HFF-Myc (cell line): ENCODE measurements at places on chromosomes 4 and X.

DNA sequence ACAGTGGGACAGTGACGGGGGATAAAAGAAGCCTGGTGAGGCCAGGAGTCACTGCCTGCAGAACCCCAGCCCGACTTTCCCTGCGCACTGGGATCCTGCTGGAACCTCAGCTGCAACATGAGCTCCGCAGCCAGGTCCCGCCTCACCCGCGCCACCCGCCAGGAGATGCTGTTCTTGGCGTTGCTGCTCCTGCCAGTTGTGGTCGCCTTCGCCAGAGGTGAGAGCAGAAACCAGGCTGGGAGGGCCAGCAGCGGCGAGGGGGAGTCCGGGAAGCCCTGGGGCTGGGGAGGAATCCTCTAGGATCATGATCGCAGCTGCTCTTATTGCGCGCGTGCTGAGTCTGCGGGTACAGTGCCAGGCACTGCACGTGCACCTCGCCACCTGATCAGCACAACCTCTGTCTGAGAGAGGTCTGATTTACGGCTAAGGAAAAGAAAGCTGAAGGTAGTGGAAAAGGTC lies at the start of gene PF4V1:
PF4V1 (plus strand) TSS at position 51 of the 459 bp plus-strand sequence; CDS start at position 118, 67 bp downstream.
- DNase-seq, result no peak

- peak; percentile 42 for DNase-seq
Observed at GRCh38 chr4:4555916-4556315, 14.1 kb upstream of the STX18 start.

DNA sequence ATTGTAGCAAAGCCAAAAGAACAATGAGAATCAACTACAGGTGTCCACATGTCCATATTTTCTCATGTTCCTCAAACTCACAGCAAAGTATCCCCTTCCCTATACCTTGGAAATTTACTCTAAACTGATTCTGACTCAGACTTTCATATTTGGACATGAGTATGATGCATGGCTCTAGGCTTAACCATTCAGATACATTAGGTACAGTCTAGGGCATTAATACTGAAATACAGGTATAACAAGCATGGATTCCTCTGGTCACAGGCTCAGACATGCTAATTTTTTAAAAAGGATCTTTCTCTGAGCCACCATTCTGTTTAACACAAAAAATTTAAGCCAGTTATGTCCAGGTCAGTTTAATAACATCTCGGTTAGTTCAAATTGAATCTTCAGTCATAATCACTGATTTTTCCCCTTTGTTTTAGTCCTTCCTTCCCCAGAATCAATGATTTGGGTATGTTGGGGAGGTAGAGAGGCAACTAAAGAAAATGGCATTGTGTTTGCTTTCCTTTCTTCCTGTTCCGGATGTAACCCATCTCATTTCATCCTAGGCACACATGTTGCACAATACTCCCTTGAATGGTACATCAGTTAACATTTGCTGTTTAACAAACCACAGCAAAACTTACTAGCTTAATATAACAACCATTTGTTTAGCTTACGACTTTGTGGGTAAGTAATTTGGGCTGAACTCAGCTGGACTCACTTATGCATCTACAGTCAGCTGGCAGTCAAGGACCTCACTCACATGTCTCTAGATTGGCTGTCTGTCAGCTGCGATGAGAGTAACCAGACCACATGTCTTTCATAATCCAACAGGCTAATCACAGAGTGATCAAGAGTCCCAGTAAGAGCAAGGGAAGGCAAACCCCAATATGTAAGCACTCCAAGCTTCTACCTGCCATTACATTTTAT lies 75.3 kb upstream of the GRIA3 start:
- no peak for DNase-seq

DNA sequence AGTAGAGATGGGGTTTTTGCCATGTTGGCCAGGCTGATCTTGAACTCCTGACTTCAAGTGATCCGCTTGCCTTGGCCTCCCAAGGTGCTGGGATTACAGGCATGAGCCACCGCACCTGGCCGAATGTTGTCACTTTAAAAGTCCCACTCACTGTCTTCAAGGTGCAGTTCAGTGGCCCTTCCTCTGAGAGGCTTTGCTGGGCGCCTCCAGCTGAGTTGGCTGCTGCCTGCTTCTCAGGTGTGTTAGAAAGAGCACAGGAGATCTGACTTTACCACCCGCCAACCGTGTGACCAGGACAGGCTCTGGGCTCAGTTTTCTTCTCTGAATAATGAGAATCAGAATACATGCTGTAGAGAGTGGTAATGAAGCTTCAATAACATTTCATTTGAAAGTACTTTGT lies 207.4 kb downstream of the CEP135 start:
- no peak for DNase-seq

DNA sequence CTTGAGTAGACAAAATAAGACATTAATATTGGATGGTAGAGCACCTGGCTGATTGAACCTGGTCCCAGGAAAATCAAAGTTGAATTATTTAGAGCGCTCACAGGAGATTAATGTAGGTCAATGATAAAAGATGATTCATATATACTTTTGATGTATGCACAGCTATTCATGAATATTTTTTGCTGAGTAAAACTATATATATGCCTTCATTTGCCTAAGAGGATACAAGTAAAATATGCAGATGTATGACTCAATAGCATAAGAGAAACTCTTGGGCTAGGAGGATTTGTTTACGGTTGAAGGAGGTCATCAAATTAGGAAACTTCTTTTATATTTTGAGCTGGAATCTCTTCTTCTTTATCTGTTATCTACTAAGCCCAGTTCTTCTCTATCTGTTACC lies 202.7 kb upstream of the HS3ST1 start:
- DNase-seq, result no peak

DNA sequence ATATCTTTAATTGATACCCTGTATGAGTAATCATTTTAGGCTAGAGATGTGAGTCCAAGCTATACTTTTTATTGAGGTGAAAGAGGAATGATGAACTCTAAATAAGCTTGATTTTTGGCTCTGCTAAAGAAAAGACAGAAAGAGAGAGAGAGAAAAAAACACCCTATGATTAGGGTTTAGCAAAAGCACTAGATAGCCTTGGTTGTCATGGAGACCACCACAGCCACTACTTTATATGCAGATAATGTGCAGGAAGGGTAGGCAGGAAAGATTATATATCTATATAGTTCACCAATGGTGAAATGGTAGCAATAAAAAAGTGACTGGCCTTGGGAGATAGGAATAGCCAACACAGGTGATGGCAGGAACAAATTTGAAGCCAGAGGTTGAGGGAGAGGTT lies 69.9 kb upstream of the CAMK2D start:
- no peak for DNase-seq

GRCh38 chr4:13635286-13635799 lies 7.8 kb upstream of the BOD1L1 start:
- no peak for DNase-seq

GRCh38 chr4:20687864-20688263 lies 12.4 kb upstream of the PACRGL start:
- DNase-seq, result peak; percentile 22

DNA sequence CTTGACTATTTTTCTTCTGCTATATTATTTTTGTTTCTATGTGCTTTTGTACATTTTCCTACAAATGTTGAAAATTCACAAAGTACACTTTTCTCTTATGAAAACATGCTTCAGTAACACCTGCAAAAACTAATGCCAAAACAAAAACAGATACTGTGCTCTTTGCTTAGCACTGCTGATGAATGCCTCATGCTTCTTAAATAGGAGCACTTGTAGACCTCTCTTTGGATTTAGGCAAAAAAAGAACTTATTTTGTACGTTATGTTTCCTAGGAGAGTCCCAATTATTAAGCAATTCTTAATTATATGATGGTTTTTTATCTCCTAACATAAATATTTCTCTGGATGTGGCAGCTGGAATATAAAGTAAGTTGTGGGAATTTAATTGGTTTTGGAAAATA lies 285.0 kb upstream of the ARSJ start:
- no peak for DNase-seq

DNA sequence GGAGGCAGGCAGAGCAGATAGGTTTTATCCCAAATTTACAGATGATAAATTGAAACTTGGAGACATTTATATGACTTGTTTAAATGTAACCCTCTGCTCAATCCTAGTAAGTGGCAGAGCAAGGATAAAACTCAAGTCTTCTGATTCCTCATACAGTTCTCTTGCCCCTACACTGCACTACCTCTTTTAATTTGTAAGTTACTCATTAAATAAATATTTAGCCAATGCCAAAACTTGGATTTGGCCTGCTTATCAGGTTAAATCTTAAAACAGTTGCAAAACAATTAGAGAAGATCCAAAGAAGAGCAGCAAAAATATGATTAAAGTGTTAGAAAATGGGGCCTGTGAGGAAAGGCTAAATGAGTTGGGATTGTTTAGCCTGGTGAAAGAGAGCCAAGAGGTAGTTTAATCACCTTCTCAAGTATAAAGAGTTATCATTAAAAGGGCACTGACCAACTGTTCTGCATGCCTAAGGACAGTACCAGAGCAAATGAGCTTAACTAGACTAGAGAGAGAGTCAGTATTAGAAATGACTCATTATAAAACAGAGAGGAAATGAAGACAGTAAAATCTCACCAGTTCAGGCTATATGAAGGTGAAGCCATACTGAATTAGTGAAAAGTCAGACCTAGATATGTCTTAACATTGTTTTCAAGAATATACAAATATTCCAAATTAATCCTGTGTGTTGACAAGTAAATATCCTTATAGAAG lies 146.3 kb downstream of the GRIA3 start:
- DNase-seq, result no peak

DNA sequence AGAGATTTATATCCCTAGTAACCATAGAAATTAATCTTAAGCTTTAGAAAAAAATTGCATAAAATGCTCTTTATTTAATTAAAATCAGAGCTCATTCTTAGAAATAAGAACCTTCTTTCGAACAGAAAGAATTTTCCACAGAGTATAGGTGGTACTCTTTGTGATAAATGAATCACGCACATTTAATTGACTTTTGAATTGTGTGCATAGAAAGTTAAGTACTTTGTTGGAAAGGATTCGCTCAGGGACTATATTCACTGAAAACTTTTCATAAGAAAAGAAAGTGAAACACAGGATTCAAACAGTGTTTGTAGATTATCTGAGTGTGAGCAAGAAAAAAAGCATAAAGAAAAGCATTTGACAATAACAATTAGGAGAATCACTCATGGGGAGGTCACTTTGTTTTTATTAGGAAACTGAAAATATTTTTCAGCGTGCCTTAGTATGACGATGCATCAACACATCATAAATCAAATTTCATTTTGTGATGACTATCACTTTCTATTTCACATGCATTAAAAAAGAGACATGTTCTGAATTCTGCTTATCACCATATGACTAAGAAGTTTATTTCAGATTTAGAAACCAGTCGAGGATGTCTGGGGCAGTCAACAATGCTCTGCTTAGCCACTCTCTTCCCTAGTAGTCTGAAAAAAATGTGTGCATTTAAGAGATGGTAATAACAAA lies 49.5 kb downstream of the STX18 start:
- DNase-seq, result no peak

GRCh38 chrX:30637874-30638815 lies 15.1 kb upstream of the GK start:
- no peak for DNase-seq

GRCh38 chrX:140713174-140713539 lies 3.6 kb downstream of the LINC00632 start:
- DNase-seq, result no peak

DNA sequence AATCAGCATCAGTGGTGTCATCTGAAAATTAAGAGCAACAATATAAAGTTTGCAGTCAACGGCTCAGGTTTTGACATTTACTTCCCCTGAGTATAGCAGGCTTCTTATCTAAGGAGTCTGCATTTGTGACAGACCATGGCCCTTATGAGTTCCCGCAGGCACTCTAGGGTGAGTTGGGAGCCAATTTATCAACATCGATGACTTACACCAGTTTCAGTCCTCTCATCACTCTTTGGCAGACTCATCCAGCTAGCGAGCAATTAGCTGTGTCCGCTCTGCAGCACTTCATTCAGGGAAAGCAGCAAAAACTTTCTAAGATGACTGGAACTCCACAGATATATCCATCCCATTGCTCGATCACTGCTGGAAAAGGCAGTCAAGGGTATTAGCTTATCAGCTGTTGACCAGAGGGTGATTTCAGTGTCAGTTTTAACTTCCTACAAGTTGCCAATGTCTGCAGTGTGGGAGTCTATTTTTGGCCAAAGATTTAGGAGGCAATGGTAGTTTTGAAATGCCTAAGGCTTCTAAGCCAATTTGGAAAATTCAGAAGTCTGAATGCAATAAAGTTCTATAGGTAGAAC lies 625.1 kb upstream of the TENM3 start:
- DNase-seq, result no peak

- DNase-seq, result no peak
Observed at GRCh38 chr4:52260514-52261210, 209.6 kb downstream of the SPATA18 start.

DNA sequence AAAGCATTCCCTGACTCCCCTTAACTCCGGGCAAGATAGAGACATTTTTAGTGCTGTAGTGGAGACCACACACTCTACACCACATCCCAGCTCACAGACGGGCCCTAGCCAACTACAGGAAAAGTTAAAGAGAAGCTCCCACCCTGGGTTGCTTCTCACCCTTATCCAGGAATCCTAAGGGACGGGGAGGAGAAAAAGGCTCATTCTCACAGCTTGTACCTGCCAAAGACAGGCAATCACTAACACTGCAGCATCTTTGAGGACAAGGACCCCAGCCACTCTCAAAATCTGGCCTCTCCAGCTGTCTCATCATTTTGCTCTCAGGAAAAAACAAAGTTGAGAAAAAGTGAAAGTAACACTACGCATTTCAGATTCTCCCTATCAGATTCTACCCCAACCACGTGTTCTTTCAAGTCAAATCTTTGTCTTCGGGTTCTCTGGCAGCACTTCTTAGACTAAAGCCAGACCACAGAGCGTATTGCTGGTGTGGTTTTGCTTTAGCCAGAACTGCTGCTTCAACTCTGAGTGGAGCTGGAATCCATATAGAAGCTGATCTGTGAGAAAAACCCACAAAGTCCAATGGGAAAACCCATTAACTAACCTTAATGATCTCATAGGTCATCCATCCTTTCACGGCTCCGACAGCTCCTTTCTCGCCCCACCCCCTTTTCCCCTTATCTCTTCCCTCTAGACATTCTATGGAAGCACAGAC lies 605.9 kb upstream of the DIPK2B start:
- DNase-seq, result peak; percentile 65

DNA sequence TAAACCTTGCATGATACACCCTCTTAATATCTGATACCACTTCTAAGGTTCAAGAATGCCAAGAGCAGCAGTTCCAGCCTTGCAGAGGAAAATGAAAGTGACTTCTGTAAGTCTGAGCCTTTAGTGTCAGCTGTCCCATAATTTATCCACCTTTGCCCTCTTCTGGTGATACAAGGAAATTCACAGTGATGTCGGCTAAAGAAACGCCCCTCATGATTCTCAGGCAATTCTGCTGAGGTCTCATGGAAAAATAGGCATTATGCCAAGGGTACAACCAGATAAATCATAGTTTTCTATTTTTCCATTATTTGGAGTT lies 172.2 kb upstream of the CXCL13 start:
- peak; percentile 26 for DNase-seq

DNA sequence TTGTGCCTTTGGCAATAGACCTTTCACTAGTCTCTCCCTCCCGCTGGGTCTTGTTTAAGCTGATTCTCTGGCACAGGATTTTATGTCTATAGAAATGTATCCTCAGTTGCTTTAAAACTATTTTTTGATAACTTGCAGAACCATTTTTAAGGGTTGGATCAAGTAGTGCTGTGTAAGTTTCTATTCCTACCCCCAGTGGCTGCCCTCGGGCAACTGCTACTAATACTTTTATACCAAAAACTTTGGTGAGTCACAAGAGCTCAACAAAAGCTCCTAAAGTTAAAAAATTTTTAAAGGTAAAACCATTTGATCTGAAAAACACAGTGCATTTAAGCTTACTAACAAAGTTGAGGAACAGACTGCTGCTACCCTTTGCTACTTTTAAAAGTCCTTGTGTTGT lies 1460.6 kb upstream of the PCDH7 start:
- DNase-seq, result no peak

GRCh38 chrX:30831082-30831481 lies 58.0 kb downstream of the TAB3 start:
- DNase-seq, result no peak
